ENCODE measurements at places on chromosomes 7 and 10.

DNA sequence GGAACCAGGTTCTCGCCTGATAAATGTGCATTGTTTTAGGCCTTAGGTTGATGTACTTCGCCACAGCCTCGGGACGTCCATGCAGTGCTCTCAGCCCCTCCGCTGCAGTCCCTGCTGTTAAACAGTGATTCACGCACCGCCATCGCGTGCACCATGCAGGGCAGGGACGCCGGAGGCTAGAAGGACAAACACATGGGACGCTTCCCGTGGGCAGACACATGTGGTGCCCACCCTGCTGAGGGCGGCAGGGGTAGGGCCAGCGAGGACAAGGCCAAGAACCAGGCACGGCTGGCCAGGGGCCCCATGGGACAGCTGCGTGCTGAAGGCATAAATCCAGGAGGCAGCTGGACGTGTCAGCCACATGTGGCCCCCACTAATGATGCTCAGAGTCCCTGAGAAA is 394.7 kb downstream of the PTPRN2 start:
- no peak for DNase-seq

GRCh38 chr7:150799741-150800580 is at the start of gene TMEM176B:
TSS of gene TMEM176B (minus strand) at chr7:150800364. CDS start at chr7:150796569, 3,795 bp downstream.
- no peak for DNase-seq

DNA sequence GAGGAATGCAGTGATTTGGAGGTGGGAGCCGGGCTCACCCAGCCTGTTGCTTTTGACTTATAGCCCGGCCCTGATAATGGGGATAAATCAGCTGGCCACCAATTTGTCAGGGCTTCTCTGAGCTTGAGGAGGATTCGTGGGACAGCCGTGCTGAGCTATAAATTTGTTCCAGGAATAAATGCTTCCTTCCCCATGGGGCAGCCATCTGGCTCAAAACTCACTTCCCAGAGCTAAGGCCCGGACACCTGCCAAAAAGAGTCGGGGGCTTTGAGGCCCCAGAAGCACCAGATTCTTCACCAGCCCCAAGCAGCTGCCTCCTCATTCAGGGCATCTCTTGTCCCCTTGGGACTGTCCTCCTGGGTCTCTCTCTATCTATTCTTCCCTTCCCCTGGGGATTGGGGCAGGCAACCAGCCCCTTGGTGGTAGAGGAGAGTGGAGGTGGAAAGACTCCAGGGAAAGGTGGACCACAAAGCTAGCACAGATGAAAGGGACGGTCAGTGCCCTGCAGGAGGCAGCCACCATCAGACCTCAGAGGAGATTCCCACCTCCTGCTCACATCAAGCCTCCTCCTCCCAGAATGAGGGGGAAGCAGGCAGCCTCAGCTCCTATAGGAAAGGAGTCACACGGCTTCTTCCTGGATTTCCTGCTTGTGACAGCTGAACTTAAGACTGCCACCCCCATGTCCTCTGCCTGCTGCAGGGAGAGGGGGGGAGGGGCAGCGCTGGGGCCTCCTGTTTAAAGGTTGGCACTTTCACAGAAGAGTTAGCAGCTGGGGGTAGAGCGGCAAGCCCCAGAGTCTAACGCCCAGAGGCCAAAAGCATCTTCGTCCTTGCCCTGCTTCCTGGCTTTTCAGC is 44.2 kb upstream of the LRRC4 start:
- DNase-seq: no peak

- no peak for DNase-seq
These were observed 141.1 kb downstream of the DIP2C start for GRCh38 chr10:548238-548901.

GRCh38 chr10:86170255-86171108 is 196.1 kb downstream of the GRID1 start:
- no peak for DNase-seq

GRCh38 chr10:112208292-112208691 is 24.7 kb upstream of the GPAM start:
- DNase-seq: no peak
